ENCODE measurements at places on chromosomes 5 and 9.

GRCh38 chr9:132150256-132150655 is 11.6 kb upstream of the NTNG2 start:
- DNase-seq = no peak

GRCh38 chr5:121885630-121886029 is 33.9 kb downstream of the FTMT start:
- no peak for DNase-seq

DNA sequence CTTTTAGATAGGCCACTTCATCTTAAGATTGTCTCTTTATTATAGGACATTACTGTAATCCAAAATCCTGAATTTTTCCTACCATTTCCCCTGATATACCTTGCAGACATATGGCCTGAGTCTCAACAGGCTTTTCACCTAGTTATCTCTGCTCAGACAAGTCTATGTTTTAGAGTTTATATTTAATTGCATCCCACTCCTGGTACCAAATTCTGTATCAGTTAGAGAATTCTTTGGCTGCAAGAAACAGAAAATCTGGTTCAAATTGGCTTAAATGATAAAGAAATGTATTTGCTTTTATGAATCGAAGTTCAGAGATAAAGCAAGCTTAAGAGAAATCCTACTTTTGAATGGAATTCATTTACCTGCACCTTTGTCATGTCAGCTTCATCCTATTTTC is 102.2 kb upstream of the OSMR start:
- DNase-seq = no peak

DNA sequence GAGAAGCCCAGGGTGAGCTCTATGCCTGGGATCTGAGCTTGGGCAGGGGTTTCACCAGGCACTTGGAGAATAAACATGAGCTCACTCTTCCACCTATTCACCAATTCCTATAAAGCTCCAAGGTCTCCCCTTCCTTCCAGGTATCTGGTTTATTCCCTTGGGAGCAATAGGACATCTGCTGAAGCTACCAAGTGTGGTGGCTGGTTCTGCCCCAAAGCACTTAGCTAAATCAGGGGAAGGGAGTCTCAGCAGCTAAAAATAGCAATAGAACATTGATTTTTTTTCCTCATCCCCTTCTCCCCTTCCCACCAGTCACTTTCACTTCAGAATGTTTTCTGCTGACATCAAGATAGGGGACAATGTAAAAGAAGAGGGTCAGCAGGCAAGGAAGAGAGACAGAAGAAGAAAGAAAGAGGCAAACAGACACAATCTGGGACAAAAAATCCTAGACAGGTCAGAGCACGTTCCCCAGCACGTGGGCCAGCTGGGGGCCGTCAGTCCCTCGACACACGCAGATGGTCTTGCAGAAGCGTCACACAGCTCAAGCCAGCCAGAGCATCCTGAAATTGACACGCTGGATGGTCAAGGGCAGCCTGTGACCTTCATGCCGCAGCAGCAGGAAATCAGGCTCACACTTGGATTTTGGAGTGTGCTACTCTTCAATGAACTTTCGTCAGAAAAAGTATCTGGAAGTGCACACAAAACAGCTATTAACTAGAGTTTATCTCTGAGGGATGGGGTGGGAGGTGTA is 176.0 kb downstream of the ZNF608 start:
- DNase-seq = no peak

DNA sequence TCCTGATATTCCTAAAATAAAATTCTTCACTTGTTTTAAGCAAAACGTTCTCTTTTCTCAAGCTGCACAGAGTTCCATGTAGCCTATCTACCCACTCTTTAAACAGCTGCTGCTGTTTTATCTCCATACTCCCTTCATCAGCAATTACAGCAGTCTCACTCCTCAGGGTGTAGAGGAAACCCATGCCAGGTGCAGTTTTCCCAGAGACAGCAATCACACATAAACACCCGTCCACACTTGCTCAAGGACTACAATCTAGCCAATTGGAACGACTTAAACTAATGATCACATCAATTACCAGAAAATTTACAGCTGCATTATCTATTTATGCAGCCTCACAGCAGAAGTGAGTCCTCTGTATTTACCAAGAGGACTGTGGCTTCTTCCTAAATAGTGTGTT is 141.7 kb downstream of the HTR1A start:
- no peak for DNase-seq

DNA sequence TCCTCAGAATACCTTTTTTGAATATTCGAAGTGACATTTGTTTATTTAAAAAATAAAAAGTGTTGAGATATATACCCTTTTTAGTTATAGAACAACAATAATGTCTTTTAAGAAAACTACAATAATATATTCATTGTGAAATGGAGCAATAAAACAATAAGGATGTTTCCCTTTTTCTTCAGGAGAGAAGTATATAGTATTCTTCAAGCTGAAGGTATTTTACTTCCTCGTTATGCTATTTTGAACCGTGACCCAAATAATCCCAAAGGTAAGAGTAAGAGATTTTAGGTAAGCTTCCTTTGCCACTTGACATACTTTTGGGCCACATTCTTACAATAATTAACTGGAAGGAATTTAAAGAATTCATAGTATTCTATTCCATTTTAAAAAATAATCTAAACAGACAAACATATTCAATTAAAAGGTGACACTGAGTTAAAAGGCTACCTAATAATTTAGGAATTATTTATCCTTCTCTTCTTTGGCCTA is 18.1 kb downstream of the PPIP5K2 start:
- no peak for DNase-seq

GRCh38 chr5:143740956-143741355 is 71.0 kb upstream of the HMHB1 start:
- no peak for DNase-seq

DNA sequence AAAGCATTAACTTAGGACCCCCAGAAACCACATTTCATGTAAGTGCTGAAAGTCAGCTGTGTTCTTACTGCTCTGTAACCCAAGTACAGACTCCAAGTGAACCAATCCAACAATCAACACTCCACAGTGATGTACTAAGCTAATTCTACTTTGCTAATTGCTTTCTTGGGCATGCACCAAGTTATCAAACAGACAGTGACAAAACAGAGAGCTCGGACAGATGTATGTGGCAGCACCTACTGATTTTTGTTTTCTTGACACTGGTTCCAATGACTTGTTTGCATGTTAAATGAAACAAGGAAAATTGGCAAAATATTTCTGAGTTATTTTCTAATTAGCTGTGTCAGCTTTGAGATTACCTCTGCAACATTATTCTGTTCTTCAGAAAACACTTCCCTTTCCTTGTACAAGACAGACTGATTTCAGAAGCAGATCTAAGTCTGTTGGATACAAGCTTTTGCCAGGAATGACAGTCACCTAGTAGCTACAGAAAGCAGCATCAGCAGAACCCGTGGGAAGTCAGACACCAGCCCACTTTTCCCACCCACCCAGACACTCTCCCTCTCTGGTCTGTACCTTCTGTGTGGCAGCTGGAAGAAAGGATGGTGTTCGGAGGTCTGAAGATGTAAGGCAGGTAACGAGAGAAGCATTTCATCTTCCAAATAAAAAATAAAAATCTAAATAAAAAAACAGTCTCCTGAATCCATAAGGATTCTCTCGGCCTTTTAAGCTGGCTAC is 176.7 kb upstream of the PPP2R2B start:
- DNase-seq = no peak

DNA sequence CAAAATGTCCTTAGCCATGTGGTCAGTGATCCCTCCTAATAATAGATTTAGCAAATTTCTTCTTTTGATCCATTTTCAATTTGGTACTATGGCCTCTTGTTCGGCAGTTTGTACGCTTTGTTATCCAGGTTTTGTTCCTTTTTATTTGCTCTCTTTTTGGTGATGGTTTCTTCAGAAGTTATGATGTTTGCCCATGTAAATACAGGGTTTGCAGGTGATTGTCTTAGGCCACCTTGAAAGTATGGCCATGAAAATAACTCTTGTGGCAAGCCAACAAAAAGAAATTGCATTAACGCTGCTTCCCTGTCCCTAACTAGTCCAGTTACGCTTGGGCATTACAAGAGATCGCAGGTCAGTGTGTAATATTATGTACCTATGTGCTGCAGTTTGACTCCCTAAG is 8.6 kb downstream of the GPR151 start:
- no peak for DNase-seq

DNA sequence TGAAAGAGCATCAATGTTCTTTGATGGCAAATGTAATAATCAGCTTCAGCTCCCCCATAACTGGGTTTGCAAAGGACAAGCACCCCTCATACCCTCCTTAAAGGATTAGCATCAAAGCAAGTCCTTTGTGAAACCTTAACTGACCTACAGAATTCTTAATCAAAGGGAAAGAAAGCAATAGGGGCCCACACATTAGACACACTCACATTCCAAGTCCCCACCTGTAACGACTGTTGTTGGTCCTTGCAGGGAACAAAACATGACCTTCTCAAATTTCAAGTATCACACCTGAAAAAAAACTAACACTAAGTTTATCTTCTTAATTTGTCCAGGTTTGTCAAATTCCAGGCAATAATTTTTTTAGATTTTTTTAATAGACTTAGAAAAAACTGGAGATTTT is 32.6 kb downstream of the TTC39B start:
- no peak for DNase-seq

GRCh38 chr5:119353686-119354366 is 2.0 kb upstream of the TNFAIP8 start:
- no peak for DNase-seq

DNA sequence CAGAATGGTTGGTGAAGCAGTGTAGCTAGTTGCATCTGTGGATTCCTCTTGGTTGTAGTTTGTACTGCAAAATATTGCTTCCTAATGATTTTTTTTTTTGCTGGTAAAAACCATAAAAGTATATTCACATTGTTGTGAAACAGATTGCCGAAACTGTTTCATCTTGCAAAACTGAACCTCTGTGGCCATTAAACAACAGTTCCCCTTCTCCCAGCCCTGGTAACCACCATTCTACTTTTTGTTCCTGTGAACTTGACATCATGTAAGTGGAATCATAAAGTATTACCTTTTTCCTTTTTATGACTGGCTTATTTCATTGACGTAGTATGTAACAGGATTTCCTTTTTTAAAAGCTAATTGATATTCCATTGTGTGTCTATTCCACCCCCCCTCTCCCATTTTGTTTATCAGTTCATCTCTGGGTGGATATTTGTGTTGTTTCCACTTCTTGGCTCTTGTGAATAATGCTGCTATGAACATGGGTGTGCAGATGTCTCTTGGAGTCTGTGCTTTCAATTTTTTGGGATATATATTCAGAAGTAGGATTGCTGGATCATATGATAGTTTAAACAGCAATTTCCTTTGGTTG is 11.8 kb downstream of the SUB1 start:
- DNase-seq = no peak

- no peak for DNase-seq
These were observed 585.5 kb downstream of the TLE1 start for GRCh38 chr9:81103597-81104471.

GRCh38 chr5:173163219-173163618 is 18.9 kb downstream of the BNIP1 start:
- no peak for DNase-seq

GRCh38 chr5:98296426-98296825 is 477.0 kb upstream of the RGMB start:
- DNase-seq = no peak

GRCh38 chr5:135706893-135707292 is 127.6 kb upstream of the SLC25A48 start:
- DNase-seq = no peak

DNA sequence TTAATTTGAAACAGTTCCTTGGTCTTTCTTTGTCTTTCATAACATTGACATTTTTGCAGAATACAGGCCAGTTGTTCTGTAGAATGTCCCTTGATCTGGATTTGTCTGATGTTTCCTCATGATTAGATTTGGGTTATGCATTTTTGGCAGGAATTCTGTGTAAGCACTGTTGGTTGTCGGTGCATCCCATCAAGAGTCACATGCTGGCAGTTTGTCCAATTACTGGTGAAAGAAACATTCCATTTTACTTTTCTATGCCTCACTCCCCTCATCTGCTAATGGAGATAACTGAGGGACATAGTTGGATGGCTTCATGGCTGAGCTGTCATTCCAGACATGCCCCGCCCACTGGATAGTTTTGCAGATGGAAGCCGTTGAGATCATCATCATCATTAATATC is 7.6 kb upstream of the ZNF618 start:
- no peak for DNase-seq

- DNase-seq = no peak
These were observed 125.7 kb upstream of the SMIM23 start for GRCh38 chr5:171659896-171660295.

DNA sequence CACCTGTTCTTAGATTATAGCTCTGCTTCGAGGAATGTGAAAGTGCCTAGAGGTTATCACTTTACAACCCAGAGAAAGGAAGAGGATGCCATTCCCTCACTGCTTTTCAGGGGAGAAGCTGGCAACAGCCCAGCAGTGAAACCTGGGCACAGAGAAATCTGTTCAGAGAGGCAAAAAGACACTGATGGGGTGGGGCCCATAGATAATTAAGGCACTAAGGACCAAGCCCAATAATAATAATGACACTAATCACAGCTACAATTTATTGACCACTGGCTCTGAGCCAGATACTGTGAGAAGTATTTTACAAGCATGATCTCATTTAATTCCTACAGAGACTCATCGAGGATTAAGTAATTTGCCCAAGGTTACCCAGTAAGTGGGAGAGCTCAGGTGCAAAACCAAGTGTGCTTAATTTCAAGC is 168.3 kb downstream of the PIK3R1 start:
- no peak for DNase-seq

- DNase-seq = no peak
These were observed 23.1 kb upstream of the DMRTA1 start for GRCh38 chr9:22423566-22423965.

DNA sequence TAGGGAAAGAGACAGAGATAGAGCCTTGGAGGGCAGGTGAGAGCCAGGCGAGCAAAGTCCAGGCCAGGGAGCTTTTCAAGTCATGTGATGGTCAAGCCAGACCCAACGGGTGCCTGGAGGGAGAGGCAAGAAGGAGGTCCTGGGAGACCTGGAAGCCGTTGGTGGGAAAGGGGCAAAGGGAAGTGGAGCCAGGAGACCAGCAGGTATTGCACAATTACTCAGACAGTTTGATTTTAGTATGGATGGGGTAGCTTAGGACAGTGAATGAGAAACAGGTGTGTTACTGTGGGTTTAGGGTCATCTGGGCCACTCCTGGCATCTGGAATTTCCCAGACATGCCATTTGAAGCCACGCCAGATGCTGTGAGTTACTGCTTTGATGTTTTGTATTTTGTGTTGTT is 5.1 kb downstream of the SECISBP2 start:
- DNase-seq = no peak

Data from naive B cell (primary cell).